ENCODE measurements at places on chromosomes 1 and 21.

DNA sequence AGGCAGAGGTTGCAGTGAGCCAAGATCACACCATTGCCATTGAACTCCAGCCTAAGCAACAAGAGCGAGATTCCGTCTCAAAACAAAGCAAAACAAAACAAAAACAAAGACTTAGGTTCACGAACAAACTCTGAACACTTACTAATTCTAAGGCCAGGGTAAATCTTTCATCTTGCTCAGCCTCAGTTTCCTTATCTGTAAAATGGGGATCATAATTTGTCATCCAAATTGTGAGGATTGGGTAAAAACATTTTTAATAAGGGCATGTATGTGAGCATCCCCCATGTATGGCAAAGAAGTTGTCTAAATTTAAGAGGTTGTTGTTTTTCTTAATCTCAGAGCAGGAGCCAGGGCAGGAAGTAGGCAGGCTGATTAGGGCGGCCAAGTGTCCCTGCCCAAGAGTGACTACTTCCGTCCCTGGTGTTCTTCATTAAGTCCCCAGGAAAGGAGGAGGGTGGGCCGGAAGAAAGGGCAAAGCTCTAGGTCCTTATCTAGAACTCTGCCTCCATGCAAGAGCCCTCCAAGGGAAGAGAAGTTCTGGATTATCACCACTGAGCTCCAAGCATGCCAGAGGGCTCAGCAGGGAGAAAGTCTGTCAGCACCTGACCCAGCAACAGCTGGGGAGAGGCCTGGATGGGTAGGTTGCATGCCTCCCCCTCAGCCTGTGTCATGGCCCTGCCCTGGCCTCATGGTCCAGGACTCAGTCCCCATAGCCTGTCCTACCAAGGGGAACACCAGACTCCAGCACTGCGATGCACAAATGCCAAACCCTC, 49.9 kb upstream of the CLIC4 start:
- no peak for DNase-seq

DNA sequence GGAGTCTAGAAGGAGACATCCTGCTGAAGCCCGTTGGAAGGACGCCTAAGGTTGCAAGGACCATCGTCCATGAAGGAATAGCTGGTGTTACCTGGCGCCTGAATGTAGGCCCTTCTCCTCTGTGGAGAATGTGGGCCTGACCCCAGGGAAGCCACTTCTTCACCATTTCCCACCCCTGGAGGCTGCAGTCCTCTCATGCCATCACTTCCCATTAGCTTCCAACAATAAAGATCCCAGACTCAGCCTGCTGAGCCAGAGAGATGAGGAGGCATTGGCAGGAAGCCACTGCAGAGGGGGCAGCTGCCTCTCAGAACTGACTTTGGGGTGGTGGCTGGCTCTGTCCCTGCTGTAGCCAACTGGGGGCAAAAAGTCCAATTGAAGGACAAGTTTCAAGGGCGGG, 21.3 kb upstream of the KCNE2 start:
- DNase-seq: no peak

DNA sequence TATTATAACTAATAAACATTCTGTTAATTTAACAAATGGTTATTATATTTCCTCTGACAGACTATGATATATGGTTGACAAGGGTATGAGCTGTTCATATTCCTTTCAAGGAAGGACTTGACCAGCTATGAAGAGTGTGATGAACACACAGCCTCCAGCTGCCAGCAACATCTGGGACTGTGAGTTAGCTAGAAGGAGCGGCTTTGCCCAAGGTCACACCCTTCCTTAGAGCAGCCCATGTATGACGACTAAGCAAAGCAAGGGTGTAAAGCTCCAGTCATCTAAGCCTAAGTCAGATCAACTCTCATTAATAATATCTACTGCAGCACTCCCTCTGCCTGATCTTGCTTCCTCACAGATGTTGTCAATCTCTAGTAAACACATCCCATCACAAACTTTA, 355.4 kb downstream of the PLPP3 start:
- no peak for DNase-seq

GRCh38 chr1:196180847-196181593, 427.2 kb downstream of the KCNT2 start:
- peak; percentile 95 for DNase-seq

DNA sequence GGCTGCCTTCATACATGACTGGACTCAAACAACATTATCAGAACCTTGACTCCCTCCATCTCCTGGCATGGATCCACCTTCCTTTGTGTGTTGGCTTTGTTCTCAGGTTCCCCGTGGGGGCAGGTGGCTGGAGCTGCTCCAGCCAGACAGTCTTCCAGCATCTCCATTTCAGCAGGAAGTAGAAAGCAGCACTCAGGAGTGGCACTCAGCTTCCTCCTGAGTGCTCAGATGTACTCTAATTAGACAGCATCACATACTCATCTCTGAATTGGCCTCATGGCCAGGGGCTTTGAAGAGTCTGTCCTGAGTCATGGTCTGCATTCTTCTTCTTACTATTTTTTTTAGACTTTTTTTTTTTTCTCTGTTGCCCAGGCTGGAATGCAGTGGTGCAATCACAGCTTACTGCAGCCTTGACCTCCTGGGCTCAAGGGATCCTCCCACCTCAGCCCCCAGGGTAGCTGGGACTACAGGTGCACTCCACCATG, 27.9 kb downstream of the OVAAL start:
- peak; percentile 76 for DNase-seq

DNA sequence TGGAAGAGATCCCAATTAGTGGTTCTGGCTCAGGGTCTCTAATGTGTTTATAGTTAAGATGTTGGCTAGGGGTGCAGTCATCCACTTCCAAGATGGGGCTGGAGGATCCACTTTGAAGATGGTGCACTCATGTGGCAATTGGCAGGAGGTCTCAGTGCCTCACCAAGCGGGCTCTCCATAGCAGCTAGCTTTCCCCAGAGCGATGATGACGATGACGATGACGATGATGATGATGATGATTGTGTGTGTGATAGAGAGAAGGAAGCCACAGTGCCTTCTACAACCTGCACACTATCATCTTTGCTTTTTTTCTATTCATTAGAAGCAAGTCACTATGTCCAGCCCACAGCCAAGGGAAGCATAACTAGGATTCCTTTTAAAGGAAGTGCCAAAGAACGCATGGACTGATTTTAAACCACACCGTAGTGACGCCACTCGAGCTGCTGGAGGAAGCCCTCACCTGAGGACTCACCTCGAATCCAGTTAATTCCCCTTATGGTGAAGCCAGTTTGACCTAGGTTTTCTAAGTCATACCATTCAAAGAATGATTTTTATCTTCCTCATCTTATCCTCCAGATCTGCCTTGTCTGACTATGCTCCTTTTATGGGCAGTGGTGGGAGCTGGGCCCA, 49.4 kb downstream of the SRRM1 start:
- no peak for DNase-seq

DNA sequence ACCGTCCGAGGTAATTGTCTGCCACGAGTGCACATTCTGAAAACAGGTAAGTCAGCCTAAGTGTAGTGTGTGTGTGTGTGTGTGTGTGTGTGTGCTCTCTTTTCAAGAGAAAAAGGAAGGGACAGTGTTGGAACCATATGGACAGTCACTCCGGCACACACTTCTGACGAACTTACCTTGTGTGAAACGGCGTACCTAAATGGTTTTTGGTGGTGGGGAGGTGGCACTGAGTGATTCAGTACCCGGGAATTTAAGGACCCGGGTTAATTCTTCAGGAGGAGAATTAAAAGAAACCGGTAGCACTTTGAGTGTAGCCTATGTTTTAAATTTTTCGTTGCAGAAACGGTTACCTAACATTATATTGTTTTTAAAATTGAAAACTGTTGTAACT, 286 bp downstream of the ODR4 start:
- no peak for DNase-seq
